Left renal pelvis (tissue), 4 donors: ENCODE measurements at places on chromosomes 6 and 20. TPM values are rescaled to one million over a fixed set of nuclear protein-coding genes. Genes with fewer than 3 reads are reported as not detected.

The MATN4 gene
- 0.41 TPM for polyA plus RNA-seq

The NCR2 gene
- not detected for polyA plus RNA-seq

The LINC00237 gene
- not detected for polyA plus RNA-seq

The JPH2 gene
- 0.98 TPM for polyA plus RNA-seq

The TBX18 gene
- polyA plus RNA-seq = 7.0 TPM

The NPEPL1 gene
- 57.2 TPM for polyA plus RNA-seq

The CYP39A1 gene
- polyA plus RNA-seq = 13.6 TPM

The ACTL10 gene
- polyA plus RNA-seq = 0.26 TPM

The ADGRF5 gene
- polyA plus RNA-seq = 34.0 TPM

The SAMD5 gene
- polyA plus RNA-seq = 13.7 TPM

The MAP3K7 gene
- polyA plus RNA-seq = 51.8 TPM

The RAB44 gene
- 0.09 TPM for polyA plus RNA-seq

The PSORS1C2 gene
- polyA plus RNA-seq = not detected

The TTI1 gene
- 31.0 TPM for polyA plus RNA-seq

The UBE2C gene
- 69.9 TPM for polyA plus RNA-seq

The PGC gene
- not detected for polyA plus RNA-seq

The ME1 gene
- 2.3 TPM for polyA plus RNA-seq

The SLC26A8 gene
- 0.81 TPM for polyA plus RNA-seq

The PNPLA1 gene
- 2.7 TPM for polyA plus RNA-seq

The BMP5 gene
- 2.8 TPM for polyA plus RNA-seq

The CSE1L gene
- 101 TPM for polyA plus RNA-seq

The FLRT3 gene
- 160 TPM for polyA plus RNA-seq

The C20orf204 gene
- polyA plus RNA-seq = 0.89 TPM

The TMEM170B gene
- 7.3 TPM for polyA plus RNA-seq

The MOXD1 gene
- polyA plus RNA-seq = 193 TPM

The PPP1R16B gene
- 6.5 TPM for polyA plus RNA-seq

The PKIB gene
- polyA plus RNA-seq = 0.81 TPM

The DOK5 gene
- polyA plus RNA-seq = 9.4 TPM
